ENCODE measurements at places on chromosomes 7 and 10.

DNA sequence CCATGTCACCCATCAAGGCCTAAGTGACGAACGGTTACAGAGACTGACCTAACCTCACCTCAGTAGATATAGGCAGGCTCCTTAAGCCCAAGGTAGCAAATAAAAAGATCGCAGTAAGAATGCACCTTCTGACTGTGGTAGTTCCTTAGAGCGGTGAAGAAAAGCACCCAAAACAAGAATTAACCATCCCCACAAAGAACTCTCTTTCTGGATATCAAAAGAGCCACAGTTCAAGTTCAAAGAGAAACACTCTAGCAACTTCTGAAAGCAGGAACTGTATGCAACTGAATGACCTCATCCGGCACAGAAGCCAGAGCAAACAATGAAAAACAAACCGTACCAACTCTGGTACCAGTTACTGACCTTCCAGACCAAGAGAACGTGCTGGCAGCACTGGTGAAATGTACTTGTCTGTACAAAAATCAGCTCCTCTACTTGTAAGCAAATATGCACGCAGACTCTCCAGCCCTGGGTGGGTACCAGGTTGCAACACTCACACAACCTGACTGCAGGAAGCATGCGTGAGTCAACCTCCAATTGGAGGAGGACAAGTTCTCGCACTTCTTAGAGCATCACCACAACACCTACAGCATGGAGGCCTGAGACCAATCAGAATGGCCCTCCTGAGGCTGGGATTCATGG, 202.7 kb downstream of the FAM107B start:
- DNase-seq = no peak

DNA sequence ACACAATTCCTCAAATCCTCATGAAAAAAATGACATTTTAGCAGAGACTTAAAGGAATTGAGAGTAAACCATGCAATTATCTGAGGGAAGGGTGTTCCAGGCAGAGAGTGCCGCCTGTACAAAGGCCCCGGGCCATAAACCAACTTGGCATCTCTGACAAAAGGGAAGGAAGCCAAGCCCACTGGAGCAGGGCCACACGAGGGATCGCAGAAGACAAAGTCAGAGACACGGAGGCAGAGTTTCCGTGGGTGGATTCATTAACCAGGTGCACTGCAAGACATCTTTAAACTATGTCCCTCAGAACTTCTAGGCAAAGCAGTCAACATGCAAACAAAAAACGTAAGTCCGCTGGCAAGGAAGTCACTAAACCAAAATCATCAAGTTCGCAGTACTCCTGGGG, 92.0 kb downstream of the SFMBT2 start:
- no peak for DNase-seq

GRCh38 chr10:12377658-12378290, 28.4 kb downstream of the CAMK1D start:
- DNase-seq = no peak

DNA sequence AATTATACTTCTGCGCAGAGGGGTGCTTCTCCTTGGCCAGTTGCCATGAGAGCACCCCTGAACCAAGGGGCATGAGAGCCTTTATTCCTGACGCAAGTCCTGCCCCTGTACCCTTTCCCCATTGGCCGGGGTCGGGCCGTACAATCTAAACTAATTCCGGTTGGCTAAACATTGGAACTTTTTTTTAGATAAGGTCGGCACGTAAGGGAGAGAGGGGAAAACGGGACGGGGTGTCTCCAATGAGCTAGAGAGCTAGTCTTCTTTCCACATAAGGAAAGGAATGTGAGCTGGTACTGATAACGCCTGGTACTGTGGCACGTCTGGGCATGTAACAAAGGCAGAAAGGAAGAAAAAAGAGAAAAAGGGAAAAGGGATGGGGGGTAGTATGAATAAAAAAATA, 96.9 kb downstream of the CD36 start:
- DNase-seq = no peak

DNA sequence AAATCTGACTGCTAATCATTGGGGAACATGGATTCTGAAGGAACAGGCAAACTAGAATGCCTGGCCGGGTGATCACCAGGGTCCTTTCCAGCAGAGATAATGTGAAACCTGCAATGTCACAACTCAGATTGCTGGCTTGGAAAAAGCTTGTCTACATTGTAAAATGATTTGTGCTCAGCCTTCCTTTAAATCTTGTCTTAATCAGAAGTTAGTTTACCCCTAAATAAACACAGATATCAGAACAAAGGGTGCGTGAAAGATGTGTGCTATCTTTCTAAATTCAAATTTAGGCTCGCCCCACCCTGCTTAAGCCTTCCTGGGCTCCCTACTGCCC, 26.3 kb downstream of the COBL start:
- no peak for DNase-seq

- no peak for DNase-seq
These were observed 102.8 kb downstream of the ARHGAP22 start for GRCh38 chr10:48501787-48502771.

DNA sequence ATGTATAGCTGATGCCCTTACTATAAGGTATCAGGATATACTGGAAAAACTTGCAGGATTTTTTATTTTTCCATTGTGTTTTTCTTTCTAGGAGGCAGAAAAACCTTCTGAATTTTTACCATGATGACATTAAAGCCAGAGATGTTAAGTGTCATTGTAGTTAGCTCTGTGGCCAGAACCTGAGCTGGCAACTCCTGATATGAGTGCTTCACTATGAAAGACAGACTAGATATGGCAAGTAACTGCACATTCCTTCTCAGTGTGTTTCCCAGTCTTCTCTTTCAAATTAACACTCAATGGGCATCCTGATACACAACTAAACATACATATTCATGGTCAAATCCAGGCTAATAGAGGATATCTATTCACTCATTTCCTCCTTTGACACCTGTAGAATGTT, 166.2 kb downstream of the CTTNBP2 start:
- no peak for DNase-seq

GRCh38 chr10:42551582-42552187, 86.7 kb downstream of the ZNF33B start:
- no peak for DNase-seq

- no peak for DNase-seq
These were observed 8.6 kb downstream of the POLD2 start for GRCh38 chr7:44114586-44115310.

DNA sequence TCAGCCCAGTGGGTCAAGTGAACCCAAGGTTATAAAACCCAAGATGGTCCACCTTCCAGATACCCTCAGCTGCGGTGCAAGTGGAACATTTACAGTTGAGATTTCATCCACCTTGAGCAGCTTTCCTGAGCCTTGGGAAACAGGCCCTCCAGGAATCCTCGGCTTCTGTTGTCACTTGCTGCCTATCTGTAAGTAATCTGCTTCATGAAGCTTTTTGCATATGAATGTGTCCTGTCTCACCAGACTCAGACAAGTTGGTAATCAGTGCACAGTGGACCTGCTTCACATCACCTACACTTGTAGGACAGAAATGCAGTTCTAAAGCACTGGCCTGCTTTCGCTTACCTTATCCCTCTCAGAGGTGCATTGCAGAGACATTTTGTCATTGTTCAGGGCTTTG, 80.3 kb downstream of the FAM185A start:
- no peak for DNase-seq

GRCh38 chr7:72326365-72326764, 85.8 kb downstream of the CALN1 start:
- DNase-seq = no peak

DNA sequence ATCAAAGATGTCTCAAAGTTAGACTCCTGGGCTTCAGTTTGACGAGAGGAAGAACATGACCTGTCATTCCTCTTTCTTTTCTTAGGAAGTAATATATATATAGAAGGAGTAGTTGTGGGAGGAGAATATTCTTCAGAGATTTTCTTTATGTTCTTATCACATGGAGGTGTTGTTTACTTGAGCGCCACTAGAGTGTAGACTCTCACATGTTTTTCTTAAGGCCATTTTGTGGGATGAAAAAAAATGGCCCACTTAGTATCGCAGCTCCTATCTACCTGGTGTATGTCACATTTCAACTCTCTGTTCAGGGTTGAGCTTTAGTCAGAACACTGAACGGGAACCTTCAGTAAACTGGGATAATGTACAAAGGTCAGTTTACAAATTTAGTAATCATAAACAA, 645.2 kb downstream of the PHTF2 start:
- no peak for DNase-seq

DNA sequence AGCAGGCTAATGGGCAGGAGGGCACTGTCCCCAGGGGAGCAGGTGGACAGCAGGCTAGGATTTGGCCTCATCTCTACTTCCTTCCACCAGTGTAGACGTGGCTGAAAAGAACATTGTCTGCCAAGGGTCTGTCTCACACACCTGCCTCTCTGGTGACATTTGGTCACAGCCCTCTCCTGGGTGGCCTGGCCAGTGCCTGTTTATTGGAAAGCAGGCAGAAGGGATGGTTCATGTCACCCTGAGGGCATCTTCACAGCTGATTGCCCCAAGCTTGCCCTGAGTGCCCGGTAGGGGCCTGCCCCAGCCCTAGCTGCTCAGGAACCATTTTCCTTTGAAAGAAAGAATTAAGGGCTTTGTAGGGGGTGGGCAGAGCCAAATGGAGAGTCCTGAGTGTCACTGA, 138.7 kb downstream of the C10orf105 start:
- DNase-seq = no peak

DNA sequence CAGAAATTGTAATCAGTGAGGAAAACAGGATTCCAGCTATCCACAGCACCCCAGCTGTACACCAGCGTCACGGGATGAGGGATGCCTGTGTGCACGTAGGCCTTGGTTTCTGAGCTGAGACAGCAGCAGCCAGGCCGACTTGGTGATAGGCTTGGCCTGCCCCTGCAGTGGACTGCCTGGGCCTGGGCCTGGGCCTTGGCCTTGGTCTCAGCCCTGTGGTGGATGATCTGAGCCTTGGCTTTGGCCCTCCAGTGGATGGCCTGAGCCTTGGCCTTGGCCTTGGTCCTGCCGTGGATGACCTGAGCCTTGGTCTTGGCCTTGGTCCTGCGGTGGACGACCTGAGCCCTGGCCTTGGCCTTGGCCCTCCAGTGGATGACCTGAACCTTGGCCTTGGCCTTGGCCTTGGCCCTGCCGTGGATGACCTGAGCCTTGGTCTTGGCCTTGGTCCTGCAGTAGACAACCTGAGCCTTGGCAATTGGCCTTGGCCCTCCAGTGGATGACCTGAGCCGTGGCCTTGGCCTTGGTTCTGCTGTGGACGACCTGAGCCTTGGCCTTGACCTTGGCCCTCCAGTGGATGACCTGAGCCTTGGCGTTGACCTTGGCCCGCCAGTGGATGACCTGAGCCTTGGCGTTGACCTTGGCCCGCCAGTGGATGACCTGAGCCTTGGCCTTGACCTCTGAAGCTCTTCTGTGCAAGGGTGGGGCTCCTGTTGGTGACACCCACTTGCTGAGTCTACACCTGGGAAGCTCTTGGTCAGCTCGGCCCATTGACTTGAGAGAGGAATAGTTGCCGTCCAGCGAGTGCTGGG, 93.8 kb downstream of the CUX1 start:
- DNase-seq = no peak

DNA sequence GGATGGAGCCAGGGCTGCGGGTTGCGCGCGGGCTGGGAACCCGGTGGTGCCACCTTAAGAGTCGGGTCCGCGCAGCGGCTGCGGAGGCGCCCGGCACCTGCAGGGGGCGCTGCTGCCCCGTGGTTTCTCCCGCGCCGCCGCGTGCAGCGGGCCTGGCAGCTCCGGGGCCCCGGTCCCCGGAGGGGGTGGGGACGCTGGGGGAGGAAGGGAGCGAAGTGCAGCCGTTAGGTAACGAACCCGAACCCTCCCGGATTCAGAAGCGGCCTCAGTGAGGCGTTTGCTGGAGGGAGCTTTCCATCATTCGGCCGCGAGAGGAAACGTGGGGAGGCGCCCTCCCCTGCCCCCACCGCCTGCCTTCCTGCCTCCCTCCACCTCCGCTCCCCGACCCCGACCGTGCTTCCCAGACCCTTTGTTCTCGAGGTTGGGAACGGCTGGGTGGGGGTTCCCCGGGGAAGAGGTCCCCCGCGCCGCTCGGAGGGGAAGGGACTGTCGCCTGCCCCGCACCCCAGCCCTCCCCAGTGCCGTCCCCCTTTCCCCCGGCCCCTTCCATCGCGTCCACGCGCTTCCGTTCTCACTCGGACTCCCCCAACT, 29.6 kb downstream of the SKIDA1 start:
- no peak for DNase-seq

- DNase-seq = no peak
These were observed 15.4 kb downstream of the SEC24C start for GRCh38 chr10:73759512-73760115.

DNA sequence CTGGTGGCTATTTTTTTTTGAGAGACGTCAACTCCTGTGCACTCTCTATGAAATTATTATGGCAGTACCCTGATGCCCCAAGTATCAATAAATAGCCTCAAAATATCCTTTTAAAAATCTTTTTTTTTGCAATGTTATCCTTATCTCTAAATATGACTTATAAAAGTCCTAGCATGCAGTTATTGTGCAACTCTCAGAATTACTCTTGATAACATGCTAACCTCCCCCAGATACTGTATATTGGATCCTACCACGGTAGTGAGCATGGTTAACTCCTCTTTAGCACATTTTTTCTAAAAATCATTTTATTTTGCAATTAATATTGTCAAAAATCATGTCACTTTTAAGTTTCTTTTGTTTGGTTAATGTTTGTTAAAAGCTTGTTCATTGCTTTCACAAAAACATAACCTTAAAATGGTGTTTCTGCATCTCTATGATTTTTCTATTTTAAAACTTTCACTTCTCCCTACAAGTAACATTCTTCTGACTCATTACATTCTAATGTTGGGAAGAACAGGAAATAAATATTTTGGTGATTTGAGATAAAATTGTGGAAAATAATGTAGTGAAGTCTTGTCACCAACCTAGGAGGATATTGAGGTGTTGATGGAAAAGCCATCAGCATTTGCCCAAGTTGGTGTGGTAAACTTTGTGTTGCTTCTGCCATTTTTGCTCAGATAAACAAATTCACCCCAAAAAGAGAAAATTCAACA, 42.1 kb upstream of the ADRA2A start:
- no peak for DNase-seq

GRCh38 chr10:77909021-77909748, 17.4 kb downstream of the DLG5 start:
- no peak for DNase-seq
